ENCODE measurements at places on chromosomes 12 and 14. TPM values are rescaled to one million over a fixed set of nuclear protein-coding genes. Genes with fewer than 3 reads are reported as not detected.

The VRTN gene
- polyA plus RNA-seq: not detected

DNA sequence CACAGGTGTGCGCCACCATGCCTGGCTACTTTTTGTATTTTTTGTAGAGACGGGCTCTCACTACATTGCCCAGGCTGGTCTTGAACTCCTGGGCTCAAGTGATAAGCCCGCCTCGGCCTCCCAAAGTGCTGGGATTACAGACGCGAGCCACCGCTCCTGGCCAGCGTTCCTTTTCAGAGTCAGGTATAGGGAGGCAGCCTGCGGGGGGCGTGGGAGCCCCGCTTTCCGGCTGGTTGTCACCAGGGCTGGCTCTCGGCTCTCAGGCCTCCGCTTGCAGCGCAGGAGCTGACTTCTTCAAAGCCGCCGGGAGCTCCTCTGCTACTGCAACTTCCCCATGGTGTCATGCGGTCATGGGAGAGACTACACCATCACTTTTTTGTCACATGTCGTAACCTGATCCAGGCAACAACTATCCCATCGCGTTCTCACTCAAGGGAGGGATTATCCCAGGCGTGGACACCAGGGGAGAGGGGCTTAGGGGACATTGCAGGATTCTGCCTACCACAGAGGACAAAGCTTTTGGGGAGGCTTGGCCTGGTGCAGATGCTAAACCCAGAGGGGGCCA, 129.4 kb downstream of the SCARB1 start:
- no peaks in the 10 kb centered on the region for H3K36me3 ChIP-seq
- peaks cover 34% of the 10 kb centered on the region for H3K4me1 ChIP-seq
- DNase-seq: no peak
- no peaks in the 10 kb centered on the region for H3K27me3 ChIP-seq
- no peak overlapping the region for H3K4me3 ChIP-seq

- H3K4me3 ChIP-seq: no peak overlapping the region
- no peaks in the 10 kb centered on the region for H3K27me3 ChIP-seq
- DNase-seq: no peak
- no peak overlapping the region for H3K27ac ChIP-seq
- H3K4me1 ChIP-seq: no peaks in the 10 kb centered on the region
Measured at GRCh38 chr14:63594455-63595372, 47.0 kb downstream of the WDR89 start.

DNA sequence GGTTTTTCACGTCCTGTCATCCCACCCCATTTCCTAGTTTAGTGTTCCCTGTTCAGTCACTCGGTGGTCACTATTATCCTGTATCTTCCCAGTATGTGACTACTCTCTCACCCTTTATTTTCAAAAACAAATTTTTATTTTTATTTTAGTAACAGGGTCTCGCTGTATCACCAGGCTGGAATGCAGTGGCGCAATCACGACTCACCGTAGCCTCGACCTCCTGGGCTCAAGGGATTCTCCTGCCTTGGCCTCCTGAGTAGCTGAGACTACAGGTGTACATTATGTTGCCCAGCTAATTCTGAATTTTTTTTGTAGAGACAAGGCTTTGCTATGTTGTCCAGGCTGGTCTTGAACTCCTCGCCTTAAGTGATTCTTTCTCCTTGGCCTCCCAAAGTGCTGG, 20.1 kb upstream of the PRICKLE1 start:
- no peak overlapping the region for H3K4me3 ChIP-seq
- H3K36me3 ChIP-seq: no peaks in the 10 kb centered on the region
- H3K27me3 ChIP-seq: no peaks in the 10 kb centered on the region

The TAS2R42 gene
- polyA plus RNA-seq: not detected

The ATF1 gene
- 56.0 TPM for polyA plus RNA-seq

GRCh38 chr14:35344107-35344807, 52.1 kb downstream of the PSMA6 start:
- no peaks in the 10 kb centered on the region for H3K27me3 ChIP-seq
- no peak for DNase-seq
- peaks cover 32% of the 10 kb centered on the region for H3K4me1 ChIP-seq
- H3K27ac ChIP-seq: peak overlapping the region; percentile 23

DNA sequence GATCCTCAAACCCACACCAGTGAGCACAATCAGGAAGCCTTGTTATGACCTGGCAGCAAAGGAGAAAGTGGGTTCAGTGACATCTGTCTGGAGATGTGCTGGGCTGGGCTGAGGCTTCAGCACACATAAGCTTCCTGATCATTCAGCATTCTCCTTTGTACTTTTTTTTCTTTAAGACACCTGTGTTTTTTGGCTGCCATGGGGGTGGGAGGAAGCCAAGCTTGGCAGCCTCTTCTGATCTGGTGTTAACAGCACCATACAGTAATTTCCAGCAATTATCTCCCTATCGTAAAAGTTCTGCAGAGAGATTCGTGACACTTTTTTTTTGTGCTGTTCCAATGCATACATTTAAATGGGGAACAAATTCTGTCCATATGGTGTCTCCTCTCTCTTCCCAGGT, 38.9 kb upstream of the RASSF3 start:
- no peak for DNase-seq
- no peak overlapping the region for H3K27ac ChIP-seq
- H3K36me3 ChIP-seq: no peaks in the 10 kb centered on the region
- peaks cover 9% of the 10 kb centered on the region for H3K4me1 ChIP-seq
- H3K4me3 ChIP-seq: no peak overlapping the region
